Fibroblast of lung (primary cell): ENCODE measurements at places on chromosomes 6 and 20. TPM values are rescaled to one million over a fixed set of nuclear protein-coding genes. Genes with fewer than 3 reads are reported as not detected.

DNA sequence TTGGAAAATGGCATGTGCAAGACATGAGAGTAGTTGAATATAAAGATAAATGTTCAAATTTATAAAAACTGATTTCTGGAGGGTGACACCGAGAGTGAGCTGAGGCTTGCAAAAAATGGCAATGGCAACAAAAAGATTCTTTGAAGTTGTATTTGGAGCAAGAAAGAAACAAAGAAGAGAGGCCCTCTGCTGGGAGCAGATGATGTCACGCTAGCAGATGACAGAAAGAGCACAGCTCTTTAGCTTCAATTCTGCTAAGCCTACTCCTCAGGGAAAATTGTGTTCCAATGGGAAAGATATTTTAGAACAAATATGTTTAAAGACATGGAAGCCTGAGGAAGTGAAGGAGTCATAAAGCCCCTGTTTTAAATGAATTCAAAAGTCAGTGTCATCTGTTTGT lies 125.3 kb upstream of the NOX3 start:
- no peaks in the 10 kb centered on the region for H3K27me3 ChIP-seq
- H3K36me3 ChIP-seq: no peaks in the 10 kb centered on the region
- no peak overlapping the region for H3K27ac ChIP-seq
- H3K4me3 ChIP-seq: no peak overlapping the region

DNA sequence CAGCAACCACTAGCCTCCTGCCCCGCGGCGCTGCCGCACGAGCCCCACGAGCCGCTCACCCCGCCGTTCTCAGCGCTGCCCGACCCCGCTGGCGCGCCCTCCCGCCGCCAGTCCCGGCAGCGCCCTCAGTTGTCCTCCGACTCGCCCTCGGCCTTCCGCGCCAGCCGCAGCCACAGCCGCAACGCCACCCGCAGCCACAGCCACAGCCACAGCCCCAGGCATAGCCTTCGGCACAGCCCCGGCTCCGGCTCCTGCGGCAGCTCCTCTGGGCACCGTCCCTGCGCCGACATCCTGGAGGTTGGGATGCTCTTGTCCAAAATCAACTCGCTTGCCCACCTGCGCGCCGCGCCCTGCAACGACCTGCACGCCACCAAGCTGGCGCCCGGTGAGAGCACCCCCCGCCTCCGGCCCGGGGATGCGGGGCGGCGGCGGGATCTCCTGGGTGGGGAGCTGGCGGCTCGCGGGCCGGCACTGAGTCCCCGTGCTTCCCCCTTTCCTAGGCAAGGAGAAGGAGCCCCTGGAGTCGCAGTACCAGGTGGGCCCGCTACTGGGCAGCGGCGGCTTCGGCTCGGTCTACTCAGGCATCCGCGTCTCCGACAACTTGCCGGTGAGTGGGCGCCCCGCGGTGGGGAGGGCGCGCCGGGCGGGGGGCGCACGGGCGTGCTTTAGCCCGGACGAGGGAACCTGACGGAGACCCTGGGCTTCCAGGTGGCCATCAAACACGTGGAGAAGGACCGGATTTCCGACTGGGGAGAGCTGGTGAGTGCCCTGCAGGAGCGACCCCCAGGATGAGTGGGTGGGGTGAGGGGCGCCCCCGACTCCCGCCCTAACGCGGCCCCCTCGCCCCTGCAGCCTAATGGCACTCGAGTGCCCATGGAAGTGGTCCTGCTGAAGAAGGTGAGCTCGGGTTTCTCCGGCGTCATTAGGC lies 585 bp downstream of the PIM1 start:
- H3K36me3 ChIP-seq: peaks cover 15% of the 10 kb centered on the region
- H3K27me3 ChIP-seq: no peaks in the 10 kb centered on the region
- peak overlapping the region; percentile 68 for H3K4me3 ChIP-seq
- H3K4me1 ChIP-seq: peaks cover 6% of the 10 kb centered on the region
- peak overlapping the region; percentile 82 for H3K27ac ChIP-seq

DNA sequence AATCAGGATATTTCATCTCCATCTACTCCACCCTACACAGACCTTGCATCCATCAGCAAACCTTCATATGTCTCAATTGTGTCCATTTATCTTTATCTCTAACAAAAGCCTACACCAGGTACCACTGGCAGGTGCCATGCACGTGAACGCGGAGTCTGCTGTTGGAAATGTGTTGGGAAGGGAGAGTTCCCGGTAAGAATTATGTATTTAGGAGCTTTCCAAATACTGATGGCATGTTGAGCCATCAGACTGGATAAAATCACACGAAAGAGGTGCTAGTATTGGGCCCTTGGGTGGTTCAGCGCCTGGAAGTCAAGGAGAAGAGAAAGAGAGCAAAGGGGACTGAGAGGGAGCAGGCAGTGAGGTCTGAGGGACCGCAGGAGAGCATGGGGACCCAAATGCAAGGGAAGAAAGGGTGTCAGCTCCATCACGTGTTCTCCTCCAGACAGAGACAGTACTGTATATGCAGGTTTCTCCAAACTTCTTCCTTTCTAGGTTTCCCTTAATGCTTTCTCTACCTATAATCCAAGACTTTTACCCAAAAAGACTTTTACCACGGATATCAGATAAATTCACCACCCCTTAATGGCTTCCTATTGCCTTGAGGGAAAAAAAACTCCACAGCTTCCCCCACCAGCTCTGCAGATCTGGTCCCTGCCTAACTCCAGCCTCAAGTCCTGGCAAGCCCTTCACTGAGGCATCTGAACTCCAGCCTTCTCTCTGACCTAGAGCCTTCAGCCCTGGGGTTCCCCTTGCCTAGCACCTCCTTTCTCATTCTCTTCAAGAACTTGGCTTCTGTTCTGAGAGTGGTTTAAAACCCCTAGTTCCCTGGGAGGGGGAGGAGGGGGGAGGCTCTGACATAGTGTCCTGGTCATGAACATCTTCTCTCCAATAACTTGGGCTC lies 4.8 kb upstream of the ZNF217 start:
- H3K4me3 ChIP-seq: no peak overlapping the region
- DNase-seq: no peak
- no peaks in the 10 kb centered on the region for H3K36me3 ChIP-seq
- no peaks in the 10 kb centered on the region for H3K27me3 ChIP-seq
- no peak overlapping the region for H3K27ac ChIP-seq
- peaks cover 2% of the 10 kb centered on the region for H3K4me1 ChIP-seq

The OR2H2 gene
- total RNA-seq: not detected in 2 replicates

DNA sequence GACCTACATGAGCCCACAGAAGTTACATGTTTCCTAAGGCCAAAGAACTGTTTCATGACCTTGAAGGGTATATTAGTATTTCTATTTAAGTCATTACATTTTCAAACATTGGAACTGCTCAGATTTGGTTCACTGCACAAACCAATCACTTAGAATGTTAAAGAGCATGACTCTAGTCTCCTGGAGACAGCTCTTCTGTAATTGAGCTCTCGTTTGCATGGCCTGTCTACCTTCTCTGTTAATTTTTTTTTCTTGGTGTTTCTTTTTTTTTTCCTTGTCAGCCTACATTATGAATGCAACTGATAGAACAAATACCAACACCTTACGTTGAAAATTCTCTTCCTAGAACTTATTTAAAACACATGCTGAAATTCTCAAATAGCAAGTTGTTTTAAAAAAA lies 860.2 kb upstream of the MAP3K7 start:
- H3K4me1 ChIP-seq: no peaks in the 10 kb centered on the region
- H3K36me3 ChIP-seq: no peaks in the 10 kb centered on the region
- DNase-seq: no peak
- no peak overlapping the region for H3K27ac ChIP-seq
- H3K27me3 ChIP-seq: no peaks in the 10 kb centered on the region

The MUC21 gene
- not detected in 2 replicates for total RNA-seq

The DZANK1 gene
- 0.77 and 0.83 TPM in 2 replicates for total RNA-seq

GRCh38 chr6:107673076-107673494 lies 151.0 kb downstream of the SCML4 start:
- no peak overlapping the region for H3K4me3 ChIP-seq
- no peak for DNase-seq
- no peaks in the 10 kb centered on the region for H3K27me3 ChIP-seq
- no peaks in the 10 kb centered on the region for H3K36me3 ChIP-seq
- H3K4me1 ChIP-seq: peaks cover 7% of the 10 kb centered on the region
- H3K27ac ChIP-seq: no peak overlapping the region

DNA sequence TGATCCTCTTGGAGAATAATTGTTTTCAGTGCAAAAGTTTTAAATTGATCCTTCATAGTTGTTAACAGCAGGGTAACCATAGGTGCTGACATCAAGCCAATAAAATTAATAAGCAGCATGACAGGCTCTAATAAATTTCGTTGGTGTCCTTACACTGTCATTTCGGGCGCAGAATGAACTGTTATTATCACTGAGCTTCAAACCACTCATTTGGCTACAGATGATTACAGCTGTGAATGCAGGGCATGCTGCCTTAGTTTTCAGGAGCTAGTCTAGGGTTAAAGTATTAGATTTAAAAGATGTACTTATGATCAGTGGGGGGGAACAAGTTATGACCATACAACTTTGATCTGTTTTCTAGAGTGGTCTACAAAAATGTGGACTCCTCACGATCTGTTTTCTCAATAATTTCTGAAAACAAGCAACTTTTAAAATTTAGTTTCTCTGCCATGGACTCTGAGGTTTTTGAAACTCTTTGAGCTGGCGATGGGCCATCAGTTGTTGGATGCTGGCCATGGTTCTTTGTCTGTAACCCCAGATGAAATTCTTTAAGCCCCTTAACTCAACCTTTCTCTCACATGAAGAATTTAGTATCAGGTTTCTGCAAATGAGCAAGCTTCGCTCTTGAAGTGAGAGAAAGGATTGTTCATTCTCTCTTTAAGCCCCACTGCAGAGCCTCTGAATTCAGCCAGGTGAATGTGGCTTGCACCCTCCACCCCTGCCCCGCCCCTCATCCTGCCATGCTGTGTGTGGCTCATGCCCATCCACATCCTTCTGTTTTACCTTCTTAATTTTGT lies 99.1 kb upstream of the MTHFD1L start:
- DNase-seq: no peak
- H3K4me3 ChIP-seq: no peak overlapping the region
- no peak overlapping the region for H3K27ac ChIP-seq
- H3K4me1 ChIP-seq: no peaks in the 10 kb centered on the region
- H3K27me3 ChIP-seq: no peaks in the 10 kb centered on the region
- no peaks in the 10 kb centered on the region for H3K36me3 ChIP-seq

The CGA gene
- not detected in 2 replicates for total RNA-seq

The SLC4A11 gene
- 0.51 and 1.7 TPM in 2 replicates for total RNA-seq

DNA sequence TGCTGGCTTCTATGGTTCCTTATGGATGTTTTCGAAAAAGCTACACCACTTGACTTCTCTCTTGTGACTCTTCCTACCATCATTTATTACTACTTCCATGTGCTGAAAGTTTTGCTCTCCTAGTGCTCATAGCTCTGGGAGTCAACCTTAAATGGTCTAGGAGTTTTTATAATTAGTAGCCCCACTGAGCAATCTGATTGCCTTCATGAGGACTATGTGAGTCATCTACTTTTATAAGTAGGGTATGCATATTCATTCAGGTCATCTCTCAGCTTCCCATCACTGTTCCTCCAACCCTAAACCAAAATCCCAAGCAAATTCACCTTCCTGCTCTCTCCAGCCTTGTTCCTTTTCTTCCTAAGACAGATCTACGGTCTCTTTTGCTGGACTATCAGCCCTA lies 17.4 kb upstream of the FAXC start:
- DNase-seq: no peak
- no peaks in the 10 kb centered on the region for H3K4me1 ChIP-seq
- no peak overlapping the region for H3K4me3 ChIP-seq
- no peaks in the 10 kb centered on the region for H3K27me3 ChIP-seq
- H3K27ac ChIP-seq: no peak overlapping the region
- H3K36me3 ChIP-seq: no peaks in the 10 kb centered on the region

The ATP6V1G2 gene
- 4.1 and 11.2 TPM in 2 replicates for total RNA-seq

The GGTLC1 gene
- total RNA-seq: not detected in 2 replicates

DNA sequence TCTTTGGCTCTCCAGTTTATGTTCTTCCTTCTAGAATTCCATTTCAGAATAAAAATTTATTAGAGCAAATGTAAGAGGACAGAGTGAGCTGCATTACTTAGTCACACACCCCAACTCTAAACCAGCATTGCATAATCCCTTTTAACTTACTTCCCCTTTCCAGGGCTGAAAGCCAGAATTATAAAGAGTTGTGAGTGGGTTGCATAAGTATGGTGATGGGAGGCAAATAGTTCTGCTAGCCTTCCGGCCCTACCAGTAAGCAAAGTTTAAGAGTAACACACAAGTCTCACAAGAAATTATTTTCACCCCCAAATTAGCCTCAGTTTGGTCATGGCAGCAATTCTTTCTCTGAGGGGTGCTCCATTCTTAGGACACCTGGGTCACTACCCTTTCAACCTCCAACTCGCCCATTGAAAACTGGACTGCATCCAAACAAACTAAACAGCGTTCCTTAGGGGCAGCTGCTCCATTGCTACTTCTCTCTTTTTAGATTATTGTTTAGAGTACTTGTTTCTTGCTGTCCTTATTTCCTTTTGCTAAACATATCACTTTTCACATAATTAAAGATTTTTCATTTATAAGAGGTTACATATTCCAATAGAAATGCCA lies 1.6 kb downstream of the KIAA0408 start:
- H3K27me3 ChIP-seq: no peaks in the 10 kb centered on the region
- DNase-seq: peak; percentile 85
- H3K27ac ChIP-seq: no peak overlapping the region
- H3K4me3 ChIP-seq: no peak overlapping the region
- no peaks in the 10 kb centered on the region for H3K36me3 ChIP-seq
- peaks cover 12% of the 10 kb centered on the region for H3K4me1 ChIP-seq

- no peaks in the 10 kb centered on the region for H3K36me3 ChIP-seq
- H3K4me1 ChIP-seq: peaks cover 13% of the 10 kb centered on the region
- peak; percentile 99 for DNase-seq
- no peak overlapping the region for H3K4me3 ChIP-seq
- H3K27ac ChIP-seq: peak overlapping the region; percentile 76
Measured at GRCh38 chr6:152094992-152095592, 287.6 kb downstream of the ESR1 start.

The IFNGR1 gene
- 102 and 123 TPM in 2 replicates for total RNA-seq

DNA sequence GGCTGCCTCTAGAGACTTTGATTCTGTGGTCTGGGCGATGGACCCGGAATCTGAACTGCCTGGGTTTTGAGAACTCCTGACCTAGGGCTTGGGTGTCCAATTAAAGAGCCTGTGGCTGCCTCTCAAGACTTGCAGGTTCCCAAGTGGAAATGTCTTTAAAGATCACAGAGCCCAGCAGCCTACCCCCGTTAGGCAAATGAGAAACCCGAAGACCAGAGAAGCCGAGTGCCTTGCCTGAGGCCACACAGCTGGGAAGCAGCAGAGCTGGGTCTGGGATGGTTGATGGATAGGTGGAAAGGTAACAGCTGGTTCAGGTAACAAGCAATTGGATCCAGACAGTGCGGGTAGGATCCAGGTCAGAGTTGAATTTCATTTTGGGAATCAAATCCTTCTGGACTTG lies 25.8 kb downstream of the KCNB1 start:
- no peak for DNase-seq
- no peak overlapping the region for H3K4me3 ChIP-seq
- H3K27ac ChIP-seq: no peak overlapping the region

- H3K4me1 ChIP-seq: no peaks in the 10 kb centered on the region
- peak; percentile 82 for DNase-seq
- no peak overlapping the region for H3K27ac ChIP-seq
- H3K4me3 ChIP-seq: no peak overlapping the region
- H3K27me3 ChIP-seq: no peaks in the 10 kb centered on the region
Measured at GRCh38 chr20:35994994-35995453, 26.6 kb downstream of the CNBD2 start.
